Activated CD4-positive, alpha-beta T cell treated with anti-CD3 and anti-CD28 coated beads, Interleukin-2, Interleukin-4, amounts not matched to agents 100 ng/mL and 50 ng/mL, durations not matched to agents 16 hours and 8 hours (primary cell): ENCODE measurements at places on chromosomes 7 and 10.

DNA sequence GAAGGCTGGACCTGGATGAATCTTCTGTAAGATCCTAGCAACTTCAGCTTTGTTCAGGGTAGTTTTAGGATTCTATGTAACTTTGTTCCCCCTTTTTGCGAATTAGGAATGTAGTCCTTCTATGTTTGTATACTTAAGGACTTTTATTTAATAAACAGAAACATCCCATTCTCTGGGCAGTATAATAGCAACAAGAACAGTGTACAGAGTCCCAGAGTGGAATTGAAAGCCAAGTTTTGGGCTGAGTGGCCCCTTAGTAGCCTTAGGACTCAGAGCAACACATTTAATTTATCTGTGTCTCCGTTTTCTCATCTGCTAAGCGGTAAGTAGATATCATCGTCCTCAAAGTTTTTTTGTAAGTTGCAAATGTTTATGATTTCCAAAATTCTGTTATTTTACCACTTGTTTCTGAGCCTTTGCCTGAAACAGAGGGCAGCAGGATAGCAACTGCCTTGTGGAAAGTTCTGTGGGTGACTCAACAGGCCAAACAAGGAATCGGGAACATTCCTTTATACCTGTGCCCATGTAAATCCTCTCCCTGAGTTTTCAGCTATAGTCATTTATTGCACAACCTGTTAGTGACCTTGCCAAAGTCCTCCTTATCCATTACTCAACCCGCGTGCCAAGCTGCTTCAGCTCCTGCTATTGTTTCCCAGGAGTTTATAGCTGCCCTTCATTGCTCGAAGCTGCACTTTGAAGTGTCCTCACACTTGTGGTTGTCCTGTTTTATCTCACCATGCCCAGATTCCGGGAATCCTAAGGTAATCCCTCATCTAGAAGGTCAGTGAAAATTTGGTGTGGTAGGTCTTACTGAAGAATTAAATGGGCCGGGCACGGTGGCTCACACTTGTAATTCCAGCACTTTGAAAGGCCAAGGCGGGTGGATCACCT is 199.1 kb upstream of the AHR start:
- no peak for DNase-seq

- no peak for DNase-seq
Measured at GRCh38 chr10:71396084-71396710, 523 bp upstream of the CDH23 start.

DNA sequence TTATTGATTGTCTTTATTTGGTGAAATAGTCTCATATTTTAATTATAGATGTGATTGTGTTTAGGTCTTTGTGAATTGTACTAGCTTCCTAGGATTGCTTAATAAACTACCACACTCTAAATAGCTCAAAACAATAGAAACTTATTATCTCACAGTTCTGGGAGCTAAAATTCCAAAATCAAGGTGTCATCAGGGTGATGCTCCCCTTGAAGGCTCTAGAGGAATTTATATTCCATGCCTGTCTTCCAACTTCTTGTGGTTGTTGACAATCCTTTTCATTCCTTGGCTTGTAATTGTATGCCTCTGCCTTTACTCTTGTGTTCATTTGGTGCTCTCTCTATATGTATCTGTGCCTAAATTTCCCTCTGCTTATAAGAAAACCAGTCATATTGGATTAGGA is 155.3 kb upstream of the AKR1E2 start:
- DNase-seq = no peak

GRCh38 chr7:108376206-108376605 is 80.0 kb downstream of the NRCAM start:
- DNase-seq = no peak

- DNase-seq = no peak
Measured at GRCh38 chr7:155338632-155339320, 41.1 kb downstream of the INSIG1 start.
